ENCODE measurements at places on chromosomes 4 and X. TPM values are rescaled to one million over a fixed set of nuclear protein-coding genes. Genes with fewer than 3 reads are reported as not detected.

The CT45A5 gene
- not detected for total RNA-seq

The CXCL13 gene
- total RNA-seq = not detected

The MAGEA9B gene
- total RNA-seq = not detected

The TBC1D19 gene
- 45.3 TPM for total RNA-seq

The ASB9 gene
- total RNA-seq = 0.57 TPM

The ZIC3 gene
- total RNA-seq = not detected
